Activated CD4-positive, alpha-beta T cell treated with anti-CD3 and anti-CD28 coated beads, Interleukin-2, amount 50 U/mL, for 1 hour (primary cell): ENCODE measurements at places on chromosomes 2 and 18.

DNA sequence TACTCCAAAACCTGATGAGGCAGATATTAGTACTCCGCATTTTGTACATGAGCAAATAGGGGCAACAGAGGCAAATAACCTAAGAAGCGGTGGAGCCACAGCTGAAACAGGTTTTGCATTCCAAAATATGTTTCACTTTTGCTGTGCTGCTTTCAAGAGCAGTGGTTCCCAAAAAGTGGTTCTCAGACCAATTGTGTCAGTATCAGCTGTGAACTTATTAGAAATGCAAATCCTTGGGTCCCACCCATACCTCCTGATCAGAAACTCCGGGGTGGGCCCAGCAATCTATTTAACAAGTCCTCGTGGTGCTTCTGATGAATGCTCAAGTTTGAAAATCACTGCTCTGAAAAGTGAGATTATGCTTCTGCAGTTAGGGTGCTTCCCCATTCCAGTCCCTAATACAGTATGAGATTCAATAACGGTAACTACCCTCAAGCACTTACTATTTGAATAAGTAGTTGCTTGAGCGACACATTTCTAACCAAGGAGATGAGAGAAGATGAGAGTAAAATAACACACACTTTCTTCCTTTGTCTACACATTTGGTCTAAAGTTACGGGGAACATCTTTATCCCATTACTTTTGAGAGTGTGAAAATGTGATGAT lies 17.8 kb upstream of the TCF4 start:
- no peak for DNase-seq

- DNase-seq: no peak
Measured at GRCh38 chr2:78431241-78431640, 594.3 kb upstream of the REG3G start.

GRCh38 chr2:172372436-172372835 lies 55.0 kb upstream of the ITGA6 start:
- no peak for DNase-seq

- DNase-seq: no peak
Measured at GRCh38 chr2:162085090-162085891, 11.3 kb upstream of the DPP4 start.

GRCh38 chr2:69581774-69582581 lies 61.6 kb downstream of the AAK1 start:
- DNase-seq: no peak

GRCh38 chr2:226273440-226273839 lies 526.2 kb downstream of the IRS1 start:
- no peak for DNase-seq

- no peak for DNase-seq
Measured at GRCh38 chr2:170206805-170207407, 29.0 kb downstream of the MYO3B start.

DNA sequence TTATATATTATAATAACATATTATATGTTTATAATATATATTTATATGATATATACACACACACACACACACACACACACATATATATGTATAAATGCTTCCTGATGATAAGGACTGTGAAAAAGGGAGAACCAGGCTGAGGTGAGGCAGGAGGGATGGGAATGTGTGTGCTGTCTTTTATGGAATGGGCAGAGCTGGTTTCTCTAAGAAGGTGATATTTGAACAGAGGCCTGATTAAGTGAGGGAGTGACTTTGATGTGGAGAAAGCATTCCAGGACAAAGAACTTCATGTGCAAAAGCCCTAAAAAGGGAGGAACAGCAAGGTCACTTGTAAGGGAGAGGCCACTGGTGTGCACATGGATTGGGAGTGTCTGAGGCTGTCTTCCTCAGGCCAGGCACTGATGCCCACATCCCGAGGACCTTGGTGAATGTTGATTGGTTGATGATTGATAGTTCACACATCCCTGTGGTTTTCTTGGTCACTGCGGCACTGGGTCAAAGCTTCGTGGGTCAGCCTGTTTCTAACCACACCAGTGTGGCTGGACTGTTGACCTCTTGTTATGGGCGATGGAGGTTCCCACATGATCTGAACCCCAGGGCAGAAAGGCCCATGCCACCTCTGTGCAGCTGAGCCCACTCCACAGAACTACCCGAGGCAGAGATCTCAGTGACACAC lies 196.9 kb downstream of the MYCN start:
- no peak for DNase-seq

DNA sequence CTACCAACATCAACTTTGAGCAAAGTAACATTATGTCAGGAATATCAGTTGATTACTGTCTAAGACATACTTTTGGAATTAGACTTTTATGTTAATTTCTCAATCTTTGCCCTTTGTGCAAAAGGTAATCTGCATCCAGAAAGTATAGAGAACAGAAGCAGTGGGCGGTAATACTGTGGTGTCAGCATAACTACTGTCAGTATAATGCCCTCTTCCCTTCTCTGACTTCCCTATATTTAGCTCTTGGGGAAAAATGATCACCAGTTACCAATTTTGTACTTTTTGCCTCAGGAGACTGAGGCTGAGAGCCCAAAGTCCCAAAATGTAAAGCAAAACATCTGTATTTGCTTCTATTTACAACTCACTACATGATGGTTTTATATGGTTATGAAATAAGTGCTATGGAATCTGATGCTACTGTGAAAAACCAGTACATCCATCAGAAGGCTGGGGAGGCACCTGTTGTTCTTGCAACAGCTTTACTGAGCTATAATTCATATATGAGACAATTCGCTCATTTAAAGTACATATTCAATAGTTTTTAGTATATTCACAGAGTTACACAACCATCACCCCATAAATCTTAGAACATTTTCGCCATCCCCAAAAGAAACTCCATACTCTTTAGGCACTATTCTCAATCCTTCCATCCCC lies 51.3 kb upstream of the CD302 start:
- DNase-seq: no peak

- DNase-seq: no peak
Measured at GRCh38 chr2:37523814-37524362, 147.6 kb downstream of the CDC42EP3 start.

DNA sequence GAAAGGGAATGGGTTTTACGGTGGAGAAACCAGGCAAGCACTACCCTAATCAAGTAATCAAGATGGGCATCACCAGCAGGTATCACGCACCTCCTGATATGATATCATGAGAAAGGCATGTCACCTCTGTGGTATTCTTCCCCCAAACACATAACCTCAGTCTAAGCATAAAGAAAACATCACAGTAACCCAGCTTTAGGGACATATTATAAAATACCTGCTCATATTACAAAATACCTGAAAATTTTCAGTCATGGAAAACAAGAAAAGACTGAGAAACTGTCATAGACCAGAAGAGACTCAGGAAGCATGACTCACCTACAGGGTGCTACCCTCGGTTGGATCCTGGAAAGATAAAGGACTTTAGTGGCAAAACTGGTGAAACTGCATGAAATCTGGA lies 30.5 kb downstream of the GCKR start:
- no peak for DNase-seq

DNA sequence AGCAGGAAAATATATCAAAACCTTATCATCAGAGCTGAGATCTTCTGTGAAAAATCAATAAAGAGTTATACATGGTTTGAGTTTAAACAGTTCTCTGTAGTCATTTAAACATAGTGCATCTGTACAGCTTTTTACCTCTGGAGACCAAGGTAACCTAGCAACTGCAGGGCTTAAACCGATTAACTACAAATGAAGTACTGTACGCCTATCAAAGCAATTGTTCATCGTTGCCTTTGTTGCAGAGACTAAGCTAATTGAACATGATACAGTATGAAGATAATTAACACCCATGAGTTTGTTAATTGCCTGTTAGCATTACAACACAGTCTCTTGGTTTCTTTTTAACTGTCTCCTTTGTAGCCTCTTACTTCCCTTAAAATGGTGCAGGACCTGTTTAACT lies 147.9 kb downstream of the LNPK start:
- DNase-seq: no peak

GRCh38 chr2:64797881-64798575 lies 144.3 kb upstream of the SERTAD2 start:
- no peak for DNase-seq

- DNase-seq: no peak
Measured at GRCh38 chr2:150485114-150485870, 2.2 kb downstream of the RND3 start.

- no peak for DNase-seq
Measured at GRCh38 chr2:121902616-121903015, 147.2 kb downstream of the TSN start.

- no peak for DNase-seq
Measured at GRCh38 chr2:28158791-28159190, 233.9 kb upstream of the FOSL2 start.

- no peak for DNase-seq
Measured at GRCh38 chr2:236870370-236870769, 215.3 kb upstream of the COPS8 start.

DNA sequence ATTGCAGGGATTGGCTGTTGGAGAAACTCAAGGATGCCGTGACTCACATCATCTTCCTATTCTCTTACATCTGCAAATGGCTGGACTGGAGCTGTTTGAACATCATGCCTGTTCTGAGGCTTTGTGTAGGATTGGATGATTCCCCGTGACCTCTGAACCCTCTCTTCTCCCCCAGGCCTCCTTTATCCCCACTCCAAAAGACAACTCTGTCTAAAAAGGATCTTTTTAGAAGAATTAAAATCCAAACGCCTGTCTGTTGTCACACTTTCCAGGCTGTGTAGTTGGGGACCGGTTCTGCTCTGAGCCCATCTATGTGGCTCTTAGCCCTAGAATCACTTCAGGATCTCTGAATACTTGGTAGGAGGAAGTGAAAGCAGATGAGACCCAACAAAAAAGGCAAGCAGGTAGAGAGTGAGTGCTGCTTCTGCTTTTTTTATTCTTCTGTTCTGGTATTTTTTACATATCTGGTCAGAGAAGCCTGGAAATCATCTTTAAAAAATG lies 565 bp downstream of the SP140 start:
- DNase-seq: peak; percentile 15

GRCh38 chr2:84807063-84807485 lies 73.8 kb downstream of the TRABD2A start:
- DNase-seq: no peak

GRCh38 chr2:44967056-44967455 lies 25.6 kb downstream of the SIX3 start:
- DNase-seq: no peak

DNA sequence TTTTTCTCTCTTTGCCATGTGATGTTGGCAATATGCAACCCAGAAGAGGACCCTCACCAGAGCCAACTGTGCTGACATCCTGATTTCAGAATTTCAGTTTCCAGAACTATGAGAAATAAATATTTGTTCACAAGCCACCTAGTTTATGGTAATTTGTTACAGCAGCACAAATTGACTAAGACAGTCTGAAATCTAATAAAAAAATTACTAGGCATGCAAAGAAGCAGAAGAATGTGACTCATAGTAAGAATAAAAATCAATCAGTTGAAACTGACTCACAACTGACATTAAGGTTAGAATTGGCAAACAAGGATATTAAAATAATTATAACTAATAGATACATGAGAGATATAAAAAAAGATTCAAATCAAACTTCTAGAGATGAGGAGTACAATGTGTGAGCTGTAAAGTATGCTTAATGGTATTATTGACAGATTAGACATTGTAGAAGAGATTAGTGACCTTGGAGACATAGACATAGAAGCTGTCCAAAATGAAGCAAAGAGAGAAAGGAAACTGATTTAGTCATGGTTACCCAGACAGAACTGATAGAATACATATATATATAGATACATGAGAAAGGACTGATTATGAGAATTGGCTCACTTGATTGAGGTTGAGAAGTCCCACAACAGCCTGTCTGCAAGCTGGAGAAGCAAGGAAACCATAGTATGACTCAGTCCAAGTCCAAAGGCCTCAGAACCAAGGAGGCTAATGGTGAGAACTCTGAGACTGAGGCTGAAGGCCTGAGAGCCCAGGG lies 27.8 kb upstream of the TTC39C start:
- DNase-seq: no peak

- no peak for DNase-seq
Measured at GRCh38 chr18:32763293-32763692, 9.5 kb downstream of the KLHL14 start.

DNA sequence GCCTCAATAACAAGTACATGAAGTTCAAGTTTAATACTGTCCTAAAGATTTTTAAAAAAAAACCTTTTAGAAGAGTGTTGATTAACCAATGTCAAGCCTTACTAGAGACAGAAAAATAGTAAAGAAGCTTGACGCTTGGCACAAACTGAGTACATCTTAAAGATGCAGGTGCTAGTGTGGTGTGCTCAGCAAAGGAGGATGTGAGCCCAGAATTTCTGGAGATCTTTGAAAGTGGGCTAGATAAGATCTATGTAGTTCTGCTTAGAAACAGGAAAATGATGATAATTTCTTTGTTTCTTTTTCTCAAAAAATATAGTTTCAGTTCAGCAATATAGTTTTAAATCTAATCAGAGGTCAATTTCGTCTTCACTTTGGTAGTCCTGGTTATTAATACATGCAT lies 118.3 kb upstream of the KLHL14 start:
- DNase-seq: no peak

- DNase-seq: no peak
Measured at GRCh38 chr2:237185553-237185925, 99.8 kb downstream of the COPS8 start.

- no peak for DNase-seq
Measured at GRCh38 chr2:98234776-98235175, 111.5 kb upstream of the CNGA3 start.

DNA sequence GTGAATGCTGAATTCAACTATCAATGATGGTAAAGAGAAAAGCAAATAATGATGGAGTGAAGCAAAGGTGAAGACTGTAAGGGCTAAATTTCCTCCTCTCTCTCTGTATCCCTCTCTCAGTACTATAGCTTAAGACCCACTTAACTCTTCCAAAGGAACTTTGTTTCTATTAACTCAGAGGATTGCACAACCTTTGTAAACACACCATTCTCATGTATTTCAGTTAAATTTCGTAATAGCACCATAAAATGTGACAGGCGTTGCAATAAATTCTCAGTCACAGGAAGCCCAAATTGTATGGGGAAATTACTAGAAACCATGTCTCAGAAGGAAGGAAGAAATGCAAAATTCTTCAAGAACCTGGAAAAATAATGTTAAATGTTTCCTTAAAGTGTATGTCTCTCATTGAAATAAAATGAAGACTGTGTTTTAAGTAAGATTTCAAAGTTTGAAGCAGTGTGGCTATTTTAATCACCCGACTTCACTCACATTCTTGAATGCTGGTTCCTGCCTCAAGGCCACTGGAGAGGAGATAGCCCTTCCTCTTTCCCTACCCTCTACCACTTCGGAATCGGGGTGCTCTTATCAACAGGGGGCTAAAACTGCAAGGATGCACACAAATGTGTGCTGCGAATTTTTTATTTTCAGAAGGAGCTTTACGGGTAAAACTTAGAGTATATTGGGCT lies 112.1 kb downstream of the FTCDNL1 start:
- no peak for DNase-seq

DNA sequence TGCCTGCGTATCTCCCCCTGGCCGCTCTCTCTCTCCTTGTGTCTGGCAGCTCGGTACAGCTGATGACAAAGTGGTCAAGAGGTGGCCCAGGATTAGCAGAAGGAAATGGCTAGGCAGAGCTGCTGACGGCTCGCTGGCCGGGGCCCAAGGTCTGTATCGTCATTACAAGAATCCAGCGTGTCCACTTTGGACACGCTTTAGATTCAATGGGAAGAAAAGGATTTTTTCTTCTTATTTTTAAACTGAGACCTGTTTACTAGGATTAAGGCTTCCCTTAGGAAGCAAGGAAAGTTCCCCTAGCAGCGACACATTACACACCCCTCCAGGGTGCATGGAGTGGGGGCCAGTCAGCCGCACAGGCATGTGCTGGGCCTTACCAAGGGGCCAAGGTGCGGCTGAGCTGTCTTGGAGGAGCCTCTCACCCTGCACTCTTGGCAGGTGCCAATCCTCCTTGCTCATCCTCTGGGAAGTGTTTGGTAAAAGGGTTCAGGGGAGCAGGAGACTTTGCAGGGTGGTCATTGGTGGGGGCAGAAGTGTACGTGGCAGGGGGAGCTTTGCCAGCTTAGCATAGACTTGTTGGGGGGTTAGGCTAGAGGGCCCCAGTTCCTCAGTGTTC lies 76.8 kb downstream of the POLR1A start:
- DNase-seq: no peak
